ENCODE measurements at places on chromosomes 3 and 15.

DNA sequence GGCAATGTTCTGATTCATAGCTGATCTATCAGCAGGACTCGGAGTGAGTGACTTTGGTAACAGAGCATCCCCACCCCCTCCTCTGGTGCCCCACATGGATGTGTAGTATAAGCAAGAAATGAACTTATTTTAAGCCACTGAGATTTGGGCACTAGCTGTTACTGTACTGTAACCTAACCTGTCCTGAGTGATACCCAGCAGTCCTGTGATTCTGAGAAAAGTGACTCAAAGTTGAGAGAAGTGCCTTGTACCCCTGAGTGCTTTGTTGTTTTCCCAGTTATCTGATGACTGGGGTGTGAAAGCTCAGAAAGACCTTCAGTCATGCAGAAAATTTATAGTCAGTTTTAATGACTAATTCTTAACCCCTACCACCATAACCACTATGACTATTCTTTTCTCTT, 439.9 kb upstream of the RBMS3 start:
- DNase-seq = no peak

- peak; percentile 24 for DNase-seq
Observed at GRCh38 chr15:77599899-77600298, 32.8 kb downstream of the LINGO1 start.

- DNase-seq = no peak
Observed at GRCh38 chr3:46222435-46223161, 14.5 kb upstream of the CCR1 start.

DNA sequence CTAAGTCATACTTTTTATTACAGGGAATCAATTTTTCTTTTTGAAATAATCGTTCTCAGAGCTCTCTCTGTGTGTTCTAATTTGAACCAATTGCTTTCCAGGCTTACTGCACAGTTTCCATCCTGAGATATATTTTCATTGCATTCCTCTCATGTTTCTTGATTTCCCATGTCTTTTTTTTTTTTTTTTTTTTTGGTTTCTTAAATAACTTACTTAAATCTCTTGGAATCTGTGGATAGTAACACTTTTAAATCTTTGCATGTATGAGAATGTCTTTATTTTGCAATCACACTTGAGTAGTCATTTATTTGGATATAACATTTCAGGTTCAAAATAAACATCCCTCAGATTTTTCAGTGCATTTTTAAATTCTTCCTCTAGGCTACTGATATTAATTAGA, 14.5 kb upstream of the ABTB1 start:
- no peak for DNase-seq

DNA sequence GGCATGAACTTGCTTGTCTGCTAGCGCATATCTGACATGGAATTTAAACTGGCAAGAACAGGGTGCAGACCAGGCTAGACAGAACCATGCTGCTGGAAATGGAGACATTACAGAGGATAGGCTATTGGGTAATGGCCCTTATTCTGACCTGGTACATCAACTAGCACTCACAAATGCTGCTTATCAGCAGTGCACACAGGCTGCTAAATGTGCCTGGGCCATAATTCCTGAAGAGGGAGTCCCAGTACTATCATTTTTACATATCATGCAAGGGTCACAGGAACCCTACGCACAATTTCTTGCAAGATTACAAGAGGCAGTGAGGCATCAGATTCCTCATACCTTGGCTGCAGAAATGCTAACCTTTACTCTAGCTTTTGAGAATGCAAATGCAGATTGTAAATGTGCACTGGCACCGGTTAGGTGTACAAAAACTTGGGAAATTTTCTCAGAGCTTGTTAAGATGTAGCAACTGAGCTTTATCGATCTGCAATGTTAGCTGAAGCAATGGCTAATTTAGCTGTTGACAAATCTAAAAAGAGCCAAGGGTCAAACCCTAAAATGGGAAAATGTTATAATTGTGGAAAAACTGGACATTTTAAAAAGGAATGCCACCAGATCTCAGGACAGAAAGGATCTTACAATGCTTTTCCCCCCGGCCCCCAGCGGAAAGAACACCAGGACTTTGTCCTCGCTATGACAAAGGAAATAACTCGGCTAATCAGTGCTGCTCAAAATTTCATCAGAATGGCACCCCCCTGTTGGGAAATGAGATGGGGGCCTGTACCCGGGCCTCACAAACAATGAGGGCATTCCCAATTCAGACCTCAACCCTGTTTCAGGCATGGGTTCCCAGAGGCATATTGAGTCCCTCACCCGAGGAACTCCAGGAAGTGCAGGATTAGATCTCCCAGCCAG, 21.1 kb downstream of the CCRL2 start:
- no peak for DNase-seq

DNA sequence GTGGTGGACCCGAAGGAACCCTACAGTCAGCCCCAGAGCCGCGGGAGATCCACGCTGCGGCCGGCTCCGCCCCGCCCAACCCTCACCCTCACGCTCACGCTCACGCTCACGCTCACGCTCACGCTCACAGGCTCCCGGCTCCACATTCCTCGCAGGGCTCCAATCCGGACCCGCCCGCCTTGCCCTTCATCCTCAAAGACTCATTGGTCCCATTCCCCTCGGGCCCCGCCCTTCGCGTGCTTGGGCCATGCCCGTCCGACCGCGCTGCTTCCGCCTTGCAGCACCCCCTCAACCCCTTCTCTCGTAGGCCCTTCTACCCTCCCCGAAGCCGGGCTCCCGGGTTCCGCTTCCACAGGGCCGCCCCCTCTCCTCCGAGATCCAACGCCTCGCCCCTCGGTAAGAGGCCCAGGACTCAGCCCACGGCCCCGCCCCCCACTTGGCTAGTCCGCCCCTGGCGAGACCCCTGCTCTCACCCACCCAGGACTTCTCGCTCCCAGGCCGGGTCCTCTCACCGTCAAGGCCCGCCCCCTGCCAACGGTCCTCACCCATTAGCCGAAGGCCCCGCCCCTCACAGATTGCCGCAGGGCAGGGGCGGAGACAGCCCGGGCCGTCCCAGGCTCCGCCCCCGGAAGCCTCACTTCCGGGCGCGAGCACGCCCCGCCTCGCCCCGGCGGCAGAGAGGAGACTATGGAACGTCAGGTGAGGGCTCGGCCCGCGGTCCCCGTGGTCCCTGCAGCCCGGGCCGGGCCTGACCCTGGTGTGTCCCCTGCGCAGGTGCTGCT, at the start of gene APEH:
APEH (plus strand) TSS at position 637 of the 782 bp plus-strand sequence; CDS start at position 688, 51 bp downstream.
- DNase-seq = no peak

- DNase-seq = no peak
Observed at GRCh38 chr3:52880474-52880873, 16.9 kb downstream of the STIMATE start.

Measured in amygdala (tissue), 56 donors.